Muscle of arm (tissue), 14 donors: ENCODE measurements at places on chromosomes 16 and 17.

DNA sequence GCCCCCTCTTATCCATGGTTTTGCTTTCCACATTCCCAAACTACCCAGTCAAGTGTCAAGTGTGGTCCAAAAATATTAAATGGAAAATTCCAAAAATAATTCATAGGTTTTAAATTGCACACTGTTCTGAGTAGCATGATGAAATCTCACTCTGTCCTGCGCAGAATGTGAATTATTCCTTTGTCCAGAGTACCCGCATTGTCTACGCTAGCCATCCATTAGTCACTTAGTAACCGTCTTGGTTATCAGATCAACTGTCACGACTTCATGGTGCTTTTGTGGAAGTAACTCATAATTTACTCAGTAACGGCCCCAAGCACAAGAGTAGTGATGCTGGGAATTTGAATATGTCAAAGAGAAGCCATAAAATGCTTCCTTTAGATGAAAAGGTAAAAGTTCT, 94.9 kb downstream of the SLC39A11 start:
- no peak for DNase-seq

DNA sequence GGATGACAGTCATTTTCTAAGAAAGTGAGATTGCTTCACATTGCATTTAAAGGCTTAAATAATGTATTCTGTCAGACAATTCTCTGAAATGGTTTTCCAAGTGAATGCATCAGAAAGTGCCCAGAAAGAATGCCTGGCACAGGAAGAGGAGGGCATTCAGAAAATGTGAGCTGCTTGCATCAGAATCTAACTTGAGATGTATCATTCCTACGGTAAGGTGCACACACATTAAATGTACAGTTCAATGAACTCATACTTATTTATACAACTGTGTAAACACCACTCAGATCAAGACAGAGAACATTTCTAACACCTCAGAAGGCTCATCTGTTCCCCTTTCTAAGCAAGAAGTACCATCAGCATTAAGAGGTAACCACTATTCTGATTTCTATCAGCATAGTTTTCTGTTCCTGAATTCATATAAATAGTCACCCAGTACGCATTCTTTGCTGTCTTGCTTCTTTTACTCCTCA, 638.0 kb downstream of the MAF start:
- no peak for DNase-seq

DNA sequence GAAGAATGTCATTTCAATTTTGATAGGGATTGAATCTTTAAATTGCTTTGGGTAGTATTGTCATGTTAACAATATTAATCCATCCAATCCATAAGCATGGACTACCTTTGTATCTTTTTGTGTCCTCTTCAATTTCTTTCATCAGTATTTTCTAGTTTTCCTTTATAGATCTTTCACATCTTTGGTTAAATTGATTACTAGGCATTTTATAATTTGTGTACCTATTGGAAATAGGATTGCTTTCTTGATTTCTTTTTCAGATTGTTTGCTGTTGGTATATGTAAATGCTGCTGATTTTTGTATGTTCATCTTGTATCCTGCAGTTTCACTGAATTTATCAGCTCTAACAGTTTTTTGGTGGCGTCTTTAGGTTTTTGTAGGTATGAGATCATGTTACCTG, 24.1 kb upstream of the BCAS3 start:
- DNase-seq = no peak

DNA sequence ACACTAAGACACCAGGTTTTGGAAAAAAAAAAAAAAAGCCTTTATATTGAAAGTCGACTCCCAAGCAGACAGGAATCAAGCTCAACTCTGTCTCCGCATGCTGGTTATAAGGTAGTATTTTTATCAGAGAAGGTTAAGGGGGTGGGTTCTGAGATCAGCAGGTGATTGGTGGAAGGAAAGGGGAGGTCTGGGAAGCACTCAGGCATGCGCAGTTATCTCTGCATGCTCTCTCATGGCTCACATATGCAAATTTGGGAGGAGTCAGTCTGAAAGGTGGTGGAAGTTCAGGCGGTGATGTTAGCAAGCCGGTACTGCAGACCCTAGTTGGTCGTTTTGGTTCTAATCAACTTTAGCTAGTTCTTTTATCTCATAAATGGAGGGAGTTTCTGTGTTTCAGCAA, 357.6 kb upstream of the C16orf82 start:
- DNase-seq = no peak

DNA sequence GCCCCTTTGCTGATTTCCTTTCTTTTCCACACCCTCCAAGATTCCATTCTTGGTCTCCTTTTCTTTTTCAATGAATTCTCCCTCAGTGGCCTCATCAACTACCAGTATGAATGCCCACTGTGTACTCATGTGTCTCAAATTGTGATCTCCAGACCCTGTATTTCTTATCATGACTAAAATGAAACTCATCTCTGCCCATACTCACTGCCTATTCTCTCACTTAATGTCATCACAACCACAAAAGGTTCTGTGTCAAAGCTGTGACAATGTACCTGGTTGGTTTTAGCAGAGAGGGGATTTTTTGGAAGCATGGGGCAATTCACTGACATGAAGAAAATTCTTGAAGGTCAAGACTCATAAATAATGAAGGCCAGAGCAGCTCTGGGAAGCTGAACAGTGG, 11.5 kb upstream of the TBX4 start:
- DNase-seq = no peak

DNA sequence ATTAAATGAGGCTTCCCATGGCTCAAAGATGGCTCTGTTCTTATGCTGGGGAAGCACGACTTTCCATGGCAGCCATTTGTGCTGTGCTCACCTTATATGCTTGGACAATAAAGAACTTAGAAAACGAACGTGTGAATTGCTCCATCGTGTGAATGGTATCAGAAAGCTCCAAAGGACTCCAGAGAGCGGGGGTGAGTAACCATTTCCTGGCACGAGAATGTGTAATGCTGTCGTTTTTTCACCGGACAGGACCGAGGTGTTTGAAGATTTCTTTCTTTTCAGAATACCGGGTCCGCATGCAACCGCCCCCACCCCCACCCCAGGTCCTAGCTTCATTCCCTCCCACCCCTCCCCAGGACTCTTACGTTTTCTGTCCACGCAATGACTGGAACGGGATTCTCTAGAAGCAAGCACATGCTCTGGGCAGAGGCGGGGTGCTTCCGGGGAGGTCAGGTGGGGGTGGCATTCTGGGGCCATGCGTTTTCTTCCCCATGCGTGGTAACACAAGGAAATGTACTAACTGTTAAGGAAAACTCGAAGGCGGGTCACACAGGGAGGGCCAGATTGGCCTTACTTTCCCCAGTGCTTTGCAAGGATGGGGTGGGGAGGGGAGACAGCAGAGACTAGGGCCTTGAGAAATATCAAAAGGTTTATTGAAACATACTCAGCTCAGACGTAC, 26.2 kb downstream of the GPRC5B start:
- no peak for DNase-seq
